ENCODE measurements at places on chromosomes 7 and 10.

DNA sequence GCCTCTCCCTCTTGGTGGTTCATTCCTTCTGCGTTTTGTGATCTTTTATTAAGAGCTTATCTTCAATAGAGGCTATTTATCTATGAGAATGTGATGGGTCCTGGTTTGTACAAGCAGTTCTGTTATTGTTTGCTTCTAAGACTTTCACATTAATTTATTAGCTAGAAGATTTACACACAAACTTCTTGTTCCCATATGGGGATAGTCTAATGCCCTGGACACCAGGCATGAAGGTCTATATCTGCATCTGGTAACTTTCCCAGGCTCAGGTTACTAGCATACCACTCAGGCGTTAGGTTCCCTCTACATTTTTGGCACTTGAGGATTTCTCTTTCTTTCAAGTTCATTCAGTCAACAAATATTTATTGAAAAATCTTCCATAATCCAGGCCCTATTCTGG is 7.7 kb downstream of the XPNPEP1 start:
- DNase-seq: no peak

- no peak for DNase-seq
These were observed 59.8 kb downstream of the CSGALNACT2 start for GRCh38 chr10:43197834-43198681.

GRCh38 chr7:44322631-44323363 is 2.6 kb downstream of the CAMK2B start:
- no peak for DNase-seq

DNA sequence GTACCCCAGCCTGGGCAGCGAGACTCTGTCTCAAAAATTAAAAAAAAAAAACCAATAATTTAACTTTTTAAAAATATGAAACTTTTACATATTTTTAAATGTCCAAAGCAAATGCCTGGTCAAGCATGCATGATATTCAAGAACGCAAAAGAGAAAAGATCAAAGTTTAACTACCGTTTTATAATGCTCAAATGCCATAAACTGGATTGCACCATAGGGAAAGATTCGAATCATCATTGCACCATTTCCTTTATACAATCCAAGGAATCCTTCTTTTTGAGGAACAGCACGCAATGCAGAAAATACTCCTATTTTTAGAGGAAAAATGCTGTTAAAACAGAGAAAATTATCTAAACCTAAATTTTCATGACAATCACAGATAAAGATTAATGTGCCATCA is 20.9 kb downstream of the SLC25A16 start:
- no peak for DNase-seq

DNA sequence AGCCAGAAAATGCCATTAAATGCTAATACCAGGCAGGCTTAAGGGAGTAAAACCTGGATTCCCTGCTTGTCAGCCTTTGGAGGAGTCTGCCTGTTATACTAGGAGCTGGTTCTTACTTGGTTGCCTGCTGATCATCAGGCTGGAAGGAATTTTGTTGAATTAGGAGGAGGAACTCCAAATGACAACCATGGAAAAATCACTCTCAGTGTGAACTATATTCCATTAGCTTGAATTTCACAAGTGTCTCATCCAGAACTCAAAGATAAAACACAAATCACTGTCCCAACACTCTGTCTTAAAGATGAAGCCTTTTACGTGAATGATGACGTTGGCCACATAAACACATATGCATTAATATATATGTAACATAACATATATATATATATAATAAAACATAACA is 238.9 kb upstream of the PLXDC2 start:
- DNase-seq: no peak

- peak; percentile 73 for DNase-seq
These were observed 291.0 kb upstream of the KMT2E start for GRCh38 chr7:104723001-104723400.

DNA sequence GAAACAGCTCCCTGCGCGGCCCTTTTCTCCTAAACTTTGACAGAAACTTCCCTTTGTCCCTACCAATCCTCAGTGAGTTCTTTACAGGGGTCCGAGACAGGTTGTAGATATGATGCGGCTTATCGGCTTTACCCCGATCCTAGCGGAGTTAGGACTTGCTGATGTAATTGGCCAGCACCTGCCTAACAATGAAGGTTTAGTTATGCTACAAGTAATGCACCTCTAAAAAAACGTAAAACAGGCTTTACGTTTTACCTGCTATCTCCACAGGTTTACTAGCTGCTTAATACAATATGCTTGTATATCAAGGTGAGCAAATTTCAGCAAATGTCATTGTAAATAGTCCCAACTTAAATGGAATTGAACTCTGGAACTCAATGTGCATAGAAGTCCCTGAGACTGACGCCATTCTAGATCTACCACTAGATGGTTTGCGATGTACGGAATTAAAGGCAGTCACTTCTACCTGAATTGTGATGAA is 697 bp upstream of the SNX13 start:
- peak; percentile 7 for DNase-seq

DNA sequence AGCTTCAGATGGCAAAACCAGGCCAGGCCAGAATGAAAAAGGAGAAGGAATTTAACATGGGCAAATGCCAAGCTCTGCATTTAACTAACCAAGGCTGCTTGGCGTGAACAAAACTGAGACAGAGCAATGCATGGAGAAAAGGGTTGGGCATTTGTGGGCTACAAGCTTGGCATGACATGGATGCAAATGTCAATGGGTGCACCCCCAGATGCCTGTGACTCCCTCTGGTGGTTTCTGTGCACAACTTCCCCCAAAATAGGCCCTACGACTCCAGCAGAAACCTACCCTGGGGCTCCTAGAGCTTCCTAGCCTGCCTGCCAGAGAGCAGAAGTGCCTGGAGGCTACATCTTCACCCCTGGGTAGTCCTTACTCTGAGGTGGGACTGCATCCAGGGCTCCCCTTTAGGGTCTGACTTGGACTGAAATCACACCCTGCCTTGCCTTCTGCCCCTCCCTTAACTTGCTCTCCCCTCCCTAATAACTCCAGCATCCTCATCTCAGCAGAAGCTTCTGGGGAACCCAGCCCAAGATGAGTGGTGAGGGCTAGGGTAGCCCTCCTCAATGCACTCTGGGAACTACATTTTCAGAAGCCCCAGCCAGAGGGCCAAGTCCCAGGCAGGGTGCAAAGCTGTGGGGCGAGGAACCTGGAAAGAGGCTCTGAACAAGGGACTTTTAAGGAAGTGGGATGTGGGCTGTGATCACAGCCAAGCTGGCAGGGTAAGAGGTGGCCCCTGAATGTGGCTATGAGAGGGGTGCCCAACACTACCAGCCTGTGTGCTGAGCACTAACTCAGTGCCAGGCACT is 11.3 kb downstream of the GPRIN2 start:
- DNase-seq: no peak
